ENCODE measurements at places on chromosomes 13 and 19.

GRCh38 chr19:9156304-9156703 lies 16.1 kb downstream of the ZNF317 start:
- DNase-seq, result no peak

DNA sequence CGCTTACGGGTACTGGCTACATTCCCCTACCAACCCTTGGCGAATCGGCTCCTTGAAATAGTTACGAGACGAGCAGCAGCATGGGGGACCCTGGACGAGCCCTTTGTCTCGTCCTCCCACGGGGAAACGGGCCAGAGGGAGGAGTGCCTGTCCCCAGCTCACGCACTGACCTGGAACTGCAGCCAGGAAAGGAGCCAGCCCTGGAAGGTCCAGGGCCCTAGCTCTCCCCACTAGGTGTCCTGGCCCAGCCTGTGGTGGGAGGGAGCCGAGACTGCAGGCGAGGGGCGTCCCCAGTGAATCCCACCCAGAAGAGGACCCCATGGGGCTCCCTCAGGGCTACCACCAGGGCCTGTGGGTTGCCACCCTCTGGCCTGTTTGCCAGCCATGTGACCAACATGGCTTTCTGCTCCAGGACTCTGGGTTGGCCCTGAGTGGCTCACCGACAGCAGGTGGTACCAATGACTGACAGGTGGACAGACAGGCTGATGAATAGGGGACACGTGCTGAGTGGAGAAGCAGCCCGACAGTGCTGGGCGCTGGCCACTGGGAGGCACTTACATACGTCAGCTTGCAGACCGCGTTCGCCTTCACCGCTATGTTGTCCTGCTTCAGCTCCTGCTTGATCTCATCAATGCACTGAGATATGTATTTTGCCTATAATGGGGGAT lies 13.2 kb downstream of the AP3D1 start:
- DNase-seq, result no peak

DNA sequence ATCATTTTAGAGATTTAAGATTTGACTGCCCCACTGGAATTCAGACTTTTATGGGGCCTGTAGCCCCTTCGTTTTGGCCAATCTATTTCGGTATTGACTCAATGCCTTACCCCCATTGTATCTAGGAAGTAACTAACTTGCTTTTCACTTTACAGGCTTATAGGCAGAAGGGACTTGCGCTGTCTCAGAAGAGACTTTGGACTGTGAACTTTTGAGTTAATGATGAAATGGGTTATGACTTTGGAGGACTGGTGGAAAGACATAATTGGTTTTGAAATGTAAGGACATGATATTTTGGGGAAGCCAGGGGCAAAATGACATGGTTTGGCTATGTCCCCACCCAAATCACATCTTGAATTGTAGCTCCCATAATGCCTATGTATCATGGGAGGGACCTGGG lies 463.0 kb upstream of the KLHL1 start:
- no peak for DNase-seq

DNA sequence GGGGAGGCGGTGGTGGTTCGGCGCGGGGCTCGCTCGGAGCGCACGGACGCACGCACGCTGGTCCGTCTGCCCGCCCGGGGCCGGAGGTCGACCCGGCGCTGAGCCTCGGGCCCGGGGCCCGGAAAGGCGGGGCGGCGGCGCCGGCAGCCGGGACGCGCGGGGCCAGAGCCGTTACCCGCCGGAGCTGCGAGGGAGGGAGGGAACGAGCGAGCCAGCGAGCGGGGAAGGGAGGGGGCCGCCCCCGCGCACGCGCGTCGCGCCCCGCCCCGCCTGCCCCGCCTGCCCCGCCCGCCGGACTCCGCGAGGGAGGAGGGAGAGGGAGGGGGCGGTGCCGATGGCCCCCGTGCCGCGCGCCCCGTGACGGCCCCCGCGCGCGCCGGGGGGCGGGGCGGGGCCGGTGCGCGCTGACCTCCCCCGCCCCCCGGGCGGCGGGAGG lies 15.0 kb downstream of the CIC start:
- peak; percentile 79 for DNase-seq

- peak; percentile 57 for DNase-seq
Observed at GRCh38 chr13:36879218-36879938, 40.7 kb downstream of the SMAD9 start.

- DNase-seq, result no peak
Observed at GRCh38 chr13:113531041-113531873, 40.7 kb upstream of the DCUN1D2 start.

GRCh38 chr19:45499196-45500180 lies 1.2 kb downstream of the PPM1N start:
- no peak for DNase-seq

DNA sequence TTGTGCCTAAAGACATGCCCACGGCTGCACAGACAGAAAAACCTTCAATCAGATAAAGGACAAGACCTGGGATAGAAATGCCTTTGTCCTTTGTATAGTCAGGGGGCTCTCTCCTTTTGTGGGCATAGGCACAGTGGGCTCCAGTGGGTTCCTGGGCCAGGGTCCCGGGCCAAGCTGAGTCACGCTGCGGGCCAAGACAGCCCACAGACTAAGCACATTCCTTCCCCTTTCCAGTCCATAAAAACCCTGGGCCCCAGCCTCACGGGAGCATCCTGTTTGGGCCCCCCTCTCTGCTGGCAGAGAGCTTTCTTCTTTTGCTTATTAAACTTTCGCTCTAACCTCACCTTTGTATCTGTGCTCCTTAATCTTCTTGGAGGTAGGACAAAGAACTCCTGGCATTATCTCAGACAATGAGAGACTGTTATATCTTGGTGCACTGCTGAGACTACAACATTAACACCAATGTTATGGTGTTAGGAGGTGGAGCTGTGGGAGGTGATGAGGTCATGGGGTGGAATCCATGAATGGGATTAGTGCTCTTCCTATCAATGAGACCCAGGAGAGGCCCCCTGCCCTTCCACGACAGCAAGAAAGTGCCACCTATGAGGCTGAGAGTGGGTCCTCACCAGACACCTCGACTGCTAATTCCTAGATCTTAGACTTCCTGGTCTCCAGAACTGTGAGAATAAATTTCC lies 20.8 kb upstream of the FBXL3 start:
- no peak for DNase-seq

GRCh38 chr13:40251343-40252032 lies 415.0 kb downstream of the FOXO1 start:
- no peak for DNase-seq

GRCh38 chr19:28556371-28556770 lies 656.6 kb downstream of the UQCRFS1 start:
- no peak for DNase-seq
